ENCODE measurements at places on chromosomes 16 and 17.

- no peak for DNase-seq
These were observed 1.6 kb upstream of the FMNL1 start for GRCh38 chr17:45220079-45220478.

DNA sequence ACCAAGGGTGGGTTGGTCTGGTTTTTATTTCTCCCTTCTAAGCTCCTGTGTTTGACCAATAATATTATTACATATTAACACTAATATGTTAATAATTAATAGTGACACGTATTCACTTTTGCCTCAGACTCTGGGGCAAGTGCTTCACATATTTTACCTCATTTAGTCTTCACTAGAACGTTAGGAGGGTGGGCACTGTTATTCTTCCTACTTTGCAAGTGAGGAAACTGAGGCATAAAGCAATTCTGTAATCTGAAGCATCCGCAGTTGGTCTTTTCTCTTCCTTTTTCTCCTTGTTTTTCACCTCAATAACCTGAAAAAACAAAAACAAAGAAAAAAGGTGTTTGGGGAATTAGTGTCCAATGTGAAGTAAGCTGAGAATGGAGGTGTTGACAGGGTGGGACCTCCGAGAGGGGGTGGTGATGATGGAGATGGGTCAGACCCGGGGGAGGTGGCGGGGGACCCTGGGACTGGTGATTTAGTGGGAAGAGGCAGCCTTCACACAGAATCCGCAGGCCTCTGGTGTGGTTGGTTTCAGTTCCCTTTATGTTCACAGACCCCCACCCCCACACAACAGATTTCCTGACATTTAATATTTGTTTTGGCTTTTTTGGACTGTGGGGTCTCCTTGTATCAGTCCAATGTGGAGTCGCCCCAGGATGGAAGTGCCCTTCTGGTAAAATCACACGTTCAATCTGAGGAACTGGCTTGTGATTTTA is 3.7 kb downstream of the CDH1 start:
- no peak for DNase-seq

DNA sequence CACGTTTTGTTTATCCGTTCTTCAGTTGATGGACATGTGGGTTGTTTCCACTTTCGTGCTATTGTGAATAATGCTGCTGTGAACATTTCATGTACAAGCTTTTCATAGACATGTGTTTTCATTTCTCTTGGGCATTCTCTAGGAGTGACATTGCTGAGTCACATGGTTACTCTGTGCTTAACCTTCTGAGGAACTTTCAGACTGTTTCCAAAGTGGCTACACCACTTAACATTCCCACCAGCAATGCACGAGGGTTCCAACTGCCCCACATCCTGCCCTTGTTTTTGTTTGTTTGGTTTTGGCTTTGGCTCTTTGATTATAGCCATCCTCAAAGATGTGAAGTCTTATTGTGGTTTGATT is 14.2 kb upstream of the PEMT start:
- no peak for DNase-seq

DNA sequence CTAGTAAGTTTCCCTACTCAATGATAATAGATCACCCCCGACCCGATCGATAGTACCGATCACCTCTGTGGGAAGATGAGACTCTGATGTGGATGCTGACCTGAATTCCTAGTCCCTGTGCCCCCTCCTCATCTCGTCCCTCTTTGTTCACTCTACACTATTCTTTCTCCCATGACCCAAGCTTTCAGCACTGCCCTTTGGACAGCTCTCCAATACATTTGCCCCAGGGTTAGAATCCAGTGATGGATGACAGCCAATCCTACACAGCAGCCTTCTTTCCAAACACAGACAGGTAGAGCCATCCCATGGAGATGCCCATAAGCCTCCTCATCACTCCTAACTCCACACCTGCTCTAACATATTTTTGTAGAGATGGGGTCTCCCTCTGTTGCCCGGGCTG is 141.1 kb downstream of the GSG1L start:
- no peak for DNase-seq

DNA sequence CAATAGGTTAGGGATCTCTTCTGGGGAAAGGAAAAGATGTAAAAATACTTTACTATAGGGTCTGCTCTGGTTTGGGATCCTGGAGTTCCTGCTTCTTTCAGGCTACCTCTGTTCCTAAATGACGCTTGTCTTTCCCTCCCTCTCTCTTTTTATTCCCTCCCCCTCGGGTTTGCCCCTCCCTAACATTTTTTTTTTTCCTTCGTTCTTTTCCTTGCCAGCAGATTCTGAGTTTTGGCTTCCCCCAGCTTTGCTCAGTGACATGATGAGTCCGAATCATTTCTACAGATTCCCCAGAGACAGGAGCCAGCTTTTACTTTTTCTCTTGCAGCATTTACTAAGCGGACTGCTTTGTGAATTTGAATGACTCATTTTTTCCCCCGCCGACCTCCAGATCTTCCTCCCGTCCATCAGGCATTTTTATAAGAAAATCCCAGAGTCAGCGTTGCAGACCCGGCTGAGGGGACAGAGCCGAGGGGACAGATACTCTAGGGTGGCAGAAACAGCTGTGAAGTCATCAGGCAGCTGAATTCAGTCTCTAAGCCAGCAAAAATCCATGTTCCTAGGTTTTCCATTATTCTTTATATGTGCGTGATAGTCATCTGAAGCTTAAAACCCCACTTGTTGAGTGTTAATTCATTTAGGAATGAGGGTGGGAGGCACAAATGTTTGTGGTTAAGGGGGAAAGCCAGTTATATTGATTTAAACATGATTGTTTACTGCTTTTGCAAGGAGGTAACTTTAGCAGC is at the start of gene TMEM100:
Gene TMEM100, minus strand, starts transcription at position 123 of the 746 bp plus-strand sequence. CDS start 1,794 bp downstream, outside the sequence.
- no peak for DNase-seq

DNA sequence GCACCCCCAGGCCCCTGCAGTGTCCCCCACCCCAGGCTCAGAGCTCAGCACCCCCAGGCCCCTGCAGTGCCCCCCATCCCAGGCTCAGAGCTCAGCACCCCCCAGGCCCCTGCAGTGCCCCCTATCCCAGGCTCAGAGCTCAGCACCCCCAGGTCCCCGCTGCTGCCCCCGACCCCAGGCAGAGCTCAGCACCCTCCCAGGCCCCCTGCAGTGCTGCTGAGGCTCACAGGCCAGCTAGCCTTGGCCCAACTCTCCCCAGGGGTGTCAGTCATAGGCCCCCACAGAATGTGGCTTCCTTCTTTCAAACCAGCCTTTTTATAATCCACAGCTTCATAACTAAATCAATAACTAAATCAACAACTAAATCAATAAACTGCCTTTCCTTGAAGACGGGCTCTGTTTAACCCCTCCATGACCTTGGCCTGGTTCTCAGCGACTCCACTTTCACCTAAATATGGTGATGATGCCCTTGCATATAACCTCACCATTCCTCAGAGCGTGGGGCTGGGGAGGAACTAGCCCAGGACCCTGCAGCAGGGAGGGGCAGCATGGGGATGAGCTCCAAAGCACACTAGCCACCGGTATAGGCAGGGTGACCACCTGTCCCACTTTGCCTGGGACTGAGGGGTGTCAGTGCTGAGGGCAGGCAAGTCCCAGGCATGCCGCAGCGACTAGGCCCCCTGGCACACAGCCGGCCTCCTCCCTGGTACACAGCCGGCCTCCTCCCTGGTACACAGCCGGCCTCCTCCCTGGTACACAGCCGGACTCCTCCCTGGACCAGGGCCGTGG is 5.0 kb downstream of the NOTUM start:
- no peak for DNase-seq

- no peak for DNase-seq
These were observed 5.0 kb upstream of the ADGRG1 start for GRCh38 chr16:57623251-57624043.

DNA sequence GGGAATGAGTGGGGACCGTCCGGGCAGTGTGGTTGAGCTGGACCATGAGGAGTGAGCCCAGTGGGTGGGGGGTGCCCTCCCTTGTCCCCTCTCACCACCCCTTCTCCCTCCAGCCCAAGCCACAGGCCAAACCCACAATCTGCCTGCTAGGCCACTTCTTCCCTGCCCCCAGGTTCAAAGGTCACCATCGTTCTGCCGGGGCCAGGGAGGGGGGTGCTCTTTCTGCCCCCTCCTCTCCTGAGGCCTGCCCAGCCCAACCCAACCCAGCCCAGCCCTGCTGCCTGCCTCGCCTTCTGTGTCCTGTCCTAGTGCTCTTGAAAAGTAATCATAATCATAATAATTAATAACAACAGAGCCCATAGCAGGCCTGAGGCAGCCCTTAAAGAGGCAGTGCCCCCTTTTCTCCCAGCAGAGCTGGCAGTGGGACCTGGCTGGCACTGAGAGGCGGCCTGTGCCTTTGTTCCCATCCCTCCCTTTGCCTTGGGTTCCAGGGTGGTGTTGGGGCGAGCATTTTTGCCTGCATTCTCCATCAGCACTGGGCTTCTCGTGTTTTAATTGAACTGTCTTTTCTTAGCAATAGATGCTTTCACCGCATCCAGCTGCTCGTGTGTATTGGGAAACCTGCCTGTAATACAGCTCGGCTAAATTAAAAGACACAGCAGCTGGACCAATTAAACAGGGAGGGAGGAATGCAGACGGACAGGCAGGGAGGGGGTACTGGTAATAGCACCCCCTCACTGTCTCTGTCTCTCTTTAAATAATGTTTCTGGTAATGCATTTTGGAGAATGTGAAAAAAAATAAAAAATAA is 46.8 kb downstream of the SREBF1 start:
- no peak for DNase-seq

DNA sequence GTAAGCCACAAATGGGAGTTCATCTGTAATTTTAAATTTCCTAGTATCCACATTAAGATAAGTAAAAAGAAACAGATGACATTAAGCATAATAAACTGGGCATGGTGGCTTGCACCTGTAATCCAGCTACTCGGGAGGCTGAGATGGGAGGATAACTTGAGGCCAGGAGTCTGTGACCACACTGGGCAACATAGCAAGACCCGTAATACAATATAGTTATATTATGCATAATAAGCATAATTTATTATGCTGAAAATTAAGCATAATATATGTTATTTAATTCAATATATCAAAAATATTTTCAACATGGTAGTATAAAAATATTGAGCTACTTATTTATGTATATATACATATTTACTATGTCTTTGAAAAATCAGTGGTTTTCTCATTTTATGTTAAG is 48.2 kb downstream of the RNF135 start:
- DNase-seq, result no peak

- DNase-seq, result no peak
These were observed 2.9 kb downstream of the ARSG start for GRCh38 chr17:68294196-68294555.

GRCh38 chr16:3858801-3859200 is 21.7 kb downstream of the CREBBP start:
- DNase-seq, result no peak

DNA sequence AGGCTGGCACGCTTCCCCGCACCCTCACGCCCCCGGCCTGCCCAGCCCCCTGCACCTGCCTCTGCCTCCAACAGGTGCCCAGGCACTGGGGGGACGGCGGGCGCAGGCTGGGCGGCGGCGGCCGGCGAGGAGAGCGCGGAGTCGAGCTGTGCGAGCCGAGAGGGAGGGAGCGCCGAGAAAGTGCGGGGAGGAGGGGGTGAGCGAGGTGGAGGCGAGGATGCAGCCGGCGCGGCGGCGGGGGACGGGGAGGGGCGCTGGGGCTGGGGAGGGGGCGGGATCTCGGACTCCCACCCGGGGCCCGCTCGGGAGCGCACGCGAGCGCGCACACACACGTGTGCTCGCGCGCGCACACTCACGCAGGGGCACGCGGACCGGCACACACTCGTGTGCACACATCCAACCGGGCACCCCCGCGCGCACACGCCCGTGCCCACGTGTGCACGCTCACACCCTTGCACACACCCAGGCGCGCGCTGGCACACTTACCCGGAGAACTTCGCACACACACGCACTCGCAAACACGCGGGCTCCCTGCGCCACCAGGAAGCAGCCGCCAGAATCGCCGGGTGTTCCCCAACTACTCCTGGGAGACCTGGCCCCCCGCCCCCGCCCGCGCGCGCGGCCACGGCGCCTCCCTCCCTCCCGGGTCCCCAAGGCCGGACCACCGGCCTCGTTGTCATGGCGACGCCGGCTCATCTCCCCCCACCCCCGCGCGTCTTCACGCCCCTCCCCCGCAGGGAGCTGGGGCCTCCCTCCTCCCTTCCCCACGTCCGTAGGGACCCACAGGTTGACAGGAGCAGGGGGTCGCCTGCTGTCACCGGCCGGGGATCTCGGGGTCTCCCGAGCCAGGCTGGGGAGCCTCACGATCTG is at the start of gene DOC2A:
Gene DOC2A, minus strand, starts transcription at position 184 of the 870 bp plus-strand sequence. CDS start 805 bp downstream, outside the sequence.
- peak; percentile 38 for DNase-seq

DNA sequence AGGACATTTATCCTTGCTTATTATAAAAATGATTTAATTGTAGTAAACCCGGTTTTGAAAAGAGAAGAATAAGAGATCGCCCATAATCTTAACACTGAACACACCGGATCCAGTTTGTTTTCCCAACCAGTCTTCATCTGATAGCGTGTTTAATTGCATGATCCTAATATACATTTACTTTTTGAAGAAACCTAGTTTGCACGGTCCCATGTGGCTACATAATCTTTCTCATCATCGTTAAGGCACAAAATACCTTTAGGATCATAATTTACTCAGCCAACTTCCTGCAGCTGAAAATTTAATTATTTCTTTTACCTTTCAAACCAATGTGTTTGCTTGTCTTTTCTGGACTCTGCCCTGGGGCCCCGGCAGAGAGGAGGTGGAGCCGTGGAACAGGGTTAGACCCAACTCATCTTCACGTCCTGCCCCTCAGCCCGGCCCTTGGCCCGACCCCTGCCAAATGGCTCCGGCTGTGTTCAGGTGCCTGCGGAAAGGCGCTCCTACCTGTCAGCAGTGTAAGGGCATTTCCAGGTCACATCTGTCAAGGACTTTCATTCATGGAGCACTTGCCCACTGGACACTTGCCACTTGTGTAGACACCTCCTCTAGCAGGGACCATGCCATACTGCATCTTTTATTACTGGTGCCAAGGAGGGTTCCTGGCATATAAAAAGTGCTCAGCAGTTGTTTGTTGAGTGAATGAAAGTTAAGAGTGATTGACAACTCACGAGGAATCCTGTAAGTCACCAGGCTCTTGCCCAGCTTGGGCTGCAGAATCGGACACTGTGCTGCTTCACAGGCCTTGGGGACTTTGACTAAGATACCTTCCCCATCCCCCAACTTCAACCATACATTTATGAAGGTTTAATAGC is 28.6 kb downstream of the SMARCE1 start:
- no peak for DNase-seq

- DNase-seq, result no peak
These were observed 195.4 kb downstream of the XYLT1 start for GRCh38 chr16:17275076-17276009.

- DNase-seq, result no peak
These were observed 66.8 kb downstream of the SALL1 start for GRCh38 chr16:51084074-51084928.
